ENCODE measurements at places on chromosomes 16 and 17. TPM values are rescaled to one million over a fixed set of nuclear protein-coding genes. Genes with fewer than 3 reads are reported as not detected.

GRCh38 chr17:80779961-80780380 is 211.7 kb upstream of the CHMP6 start:
- H3K36me3 ChIP-seq: peaks cover 7% of the 10 kb centered on the region
- H3K4me1 ChIP-seq: peaks cover 2% of the 10 kb centered on the region
- DNase-seq: no peak
- H3K4me3 ChIP-seq: no peak overlapping the region

DNA sequence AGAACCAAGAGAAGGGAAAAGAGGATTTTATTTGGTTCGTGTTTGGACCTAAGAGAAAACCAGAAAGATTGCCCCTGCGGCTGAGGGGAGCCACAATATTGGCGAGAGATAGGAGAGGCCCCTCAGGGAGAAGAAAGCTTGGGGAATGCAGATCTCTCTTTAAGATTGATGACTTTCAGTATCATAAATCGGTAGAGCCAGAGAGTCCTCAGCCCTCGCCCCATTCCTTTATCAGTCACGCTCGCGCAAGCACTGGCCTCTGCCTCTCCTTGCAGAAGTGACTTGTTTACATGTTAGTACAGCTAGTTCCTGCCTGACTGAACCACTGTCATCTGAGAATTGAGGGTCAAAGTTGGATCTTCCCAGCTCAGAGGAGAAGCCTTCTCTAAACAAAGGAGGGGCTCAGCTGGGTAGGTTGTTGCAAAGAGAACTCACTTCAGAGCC is 21.5 kb upstream of the KRT19 start:
- H3K27me3 ChIP-seq: no peaks in the 10 kb centered on the region
- H3K36me3 ChIP-seq: peaks cover 13% of the 10 kb centered on the region
- DNase-seq: no peak
- H3K27ac ChIP-seq: no peak overlapping the region
- no peaks in the 10 kb centered on the region for H3K4me1 ChIP-seq

GRCh38 chr16:82628088-82628423 is 1.3 kb downstream of the CDH13 start:
- no peaks in the 10 kb centered on the region for H3K36me3 ChIP-seq
- H3K27me3 ChIP-seq: peaks cover 24% of the 10 kb centered on the region
- no peak overlapping the region for H3K27ac ChIP-seq
- H3K4me3 ChIP-seq: peak overlapping the region; percentile 53
- no peak for DNase-seq

DNA sequence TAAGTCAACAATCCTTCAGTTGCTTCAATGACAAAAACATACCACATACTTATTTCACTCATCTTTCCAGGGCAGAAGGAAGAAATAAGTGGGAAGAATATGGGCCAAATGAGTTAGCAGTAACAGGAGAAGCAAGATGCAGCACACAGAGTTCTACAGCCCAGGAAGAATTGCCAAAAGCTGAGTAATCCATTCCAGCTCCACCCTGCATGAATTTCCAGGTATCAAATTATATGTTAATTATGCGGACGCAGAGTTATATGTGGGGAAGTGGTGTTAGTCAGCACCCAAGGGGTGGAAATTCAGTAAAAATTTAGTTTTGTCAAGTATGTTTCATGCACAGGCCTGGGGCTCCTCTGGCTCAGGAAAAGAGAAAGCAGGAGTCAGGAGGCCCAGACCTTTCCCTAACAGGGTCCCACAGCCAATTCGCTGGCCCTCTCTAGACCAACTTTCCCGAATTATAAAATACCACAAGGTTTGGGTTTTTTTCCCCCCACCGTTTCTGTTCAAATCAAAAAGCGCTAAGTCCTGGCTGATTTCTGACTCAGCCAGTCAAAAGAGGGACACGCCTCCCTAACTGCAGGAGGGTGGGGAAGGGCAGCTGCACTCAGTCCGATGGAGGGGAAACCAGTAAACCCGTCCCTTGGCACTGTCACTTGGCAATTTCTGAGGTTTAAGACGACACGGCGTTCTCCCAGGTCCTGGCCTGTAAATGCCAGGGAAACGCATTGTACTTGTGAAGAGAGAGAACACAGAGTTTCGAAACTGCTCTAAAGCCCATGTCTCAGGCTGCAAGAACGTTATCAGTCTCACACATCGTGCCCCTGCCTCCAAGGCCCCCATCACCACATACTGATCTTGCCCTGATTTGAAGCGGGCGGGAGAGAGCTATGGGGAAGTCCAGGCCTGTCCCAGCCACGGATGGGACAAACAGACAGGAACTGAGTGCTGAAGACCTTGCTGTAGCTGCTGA is 58.1 kb downstream of the ZFHX3 start:
- no peak overlapping the region for H3K4me3 ChIP-seq
- no peaks in the 10 kb centered on the region for H3K36me3 ChIP-seq
- H3K27ac ChIP-seq: no peak overlapping the region
- no peaks in the 10 kb centered on the region for H3K27me3 ChIP-seq
- peaks cover 6% of the 10 kb centered on the region for H3K4me1 ChIP-seq

Gene C17orf100
- 0.70 TPM for total RNA-seq

Gene ABCC6
- 1.1 TPM for total RNA-seq

Gene TBC1D3I
- total RNA-seq: 0.35 TPM

Gene MLKL
- total RNA-seq: 0.42 TPM

Gene ZG16
- total RNA-seq: not detected

DNA sequence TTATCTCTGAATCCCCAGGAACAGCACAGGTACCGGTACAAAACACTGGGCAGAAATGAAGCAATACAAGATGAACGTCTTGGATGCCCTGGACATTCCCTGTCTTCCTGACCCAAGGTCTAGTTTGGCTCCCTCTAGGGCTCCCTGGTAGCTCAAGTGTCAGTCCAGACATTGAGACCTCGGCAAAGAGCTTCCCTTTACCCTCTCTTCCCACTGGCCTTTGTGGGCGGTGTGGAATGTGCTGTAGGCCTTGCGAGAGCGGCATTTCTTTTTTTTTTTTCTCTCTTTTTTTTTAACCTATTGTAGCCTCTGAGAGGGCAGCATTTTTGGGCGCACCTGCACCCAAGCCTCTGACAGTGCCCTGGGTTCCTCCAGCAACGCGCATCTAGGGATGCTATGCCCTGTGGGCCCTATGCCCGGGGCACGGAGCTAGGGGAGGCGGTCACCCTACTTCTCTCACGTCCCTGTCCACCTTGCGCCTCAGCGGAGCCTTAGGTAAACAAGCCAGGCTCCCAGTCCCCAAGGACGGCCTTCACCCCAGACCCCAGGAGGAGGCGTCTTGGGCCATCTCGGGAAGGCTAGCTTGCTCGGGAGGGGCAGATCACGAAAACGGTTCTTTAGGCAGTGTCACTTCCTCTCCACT is 1.2 kb upstream of the NFATC3 start:
- H3K36me3 ChIP-seq: peaks cover 2% of the 10 kb centered on the region
- no peak for DNase-seq
- H3K27ac ChIP-seq: no peak overlapping the region
- no peaks in the 10 kb centered on the region for H3K4me1 ChIP-seq
- H3K4me3 ChIP-seq: peak overlapping the region; percentile 100

DNA sequence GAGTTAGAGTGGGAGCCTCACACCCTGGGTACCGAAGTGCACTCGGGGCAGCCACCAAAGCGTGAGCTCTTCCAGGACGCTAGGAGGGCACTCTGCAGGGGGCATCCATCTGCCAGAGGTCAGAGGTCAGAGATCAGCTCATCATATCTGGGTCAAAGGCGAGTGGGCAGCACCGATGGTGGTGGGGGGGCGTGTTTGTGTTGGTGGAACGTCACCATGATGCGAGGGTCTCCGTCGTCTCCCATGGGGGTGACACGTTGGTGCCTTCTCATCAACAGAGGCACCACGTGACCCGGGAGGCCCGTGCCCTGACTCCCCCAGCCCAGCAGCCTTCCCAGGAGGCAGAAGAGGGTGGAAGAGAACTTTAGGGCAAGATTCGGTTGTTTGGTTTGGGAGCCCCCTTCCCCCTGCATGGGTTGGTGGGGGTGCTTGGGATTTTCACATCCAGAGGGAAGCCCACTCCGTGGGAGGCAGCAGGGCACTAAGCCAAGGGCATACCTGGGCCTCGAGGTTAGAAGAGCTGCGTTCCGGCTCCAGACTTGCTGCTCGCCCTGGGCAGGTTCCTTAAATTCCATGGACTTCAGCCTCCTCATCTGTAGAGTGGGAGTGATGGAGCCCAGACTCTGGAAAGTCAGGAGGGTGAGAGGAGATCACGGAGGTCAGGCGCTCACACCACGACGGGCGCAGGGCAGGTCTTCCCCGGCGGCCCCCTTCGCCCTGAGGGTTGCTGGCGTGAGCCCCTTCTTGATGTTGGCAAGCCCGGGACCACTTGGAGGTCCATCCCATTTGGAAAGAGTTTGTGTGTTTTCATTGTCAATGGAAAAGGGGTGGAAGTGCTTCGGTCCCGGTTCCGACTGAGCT is 14.0 kb downstream of the CRISPLD2 start:
- H3K36me3 ChIP-seq: no peaks in the 10 kb centered on the region
- no peak overlapping the region for H3K27ac ChIP-seq

Gene VASN
- 10.8 TPM for total RNA-seq

DNA sequence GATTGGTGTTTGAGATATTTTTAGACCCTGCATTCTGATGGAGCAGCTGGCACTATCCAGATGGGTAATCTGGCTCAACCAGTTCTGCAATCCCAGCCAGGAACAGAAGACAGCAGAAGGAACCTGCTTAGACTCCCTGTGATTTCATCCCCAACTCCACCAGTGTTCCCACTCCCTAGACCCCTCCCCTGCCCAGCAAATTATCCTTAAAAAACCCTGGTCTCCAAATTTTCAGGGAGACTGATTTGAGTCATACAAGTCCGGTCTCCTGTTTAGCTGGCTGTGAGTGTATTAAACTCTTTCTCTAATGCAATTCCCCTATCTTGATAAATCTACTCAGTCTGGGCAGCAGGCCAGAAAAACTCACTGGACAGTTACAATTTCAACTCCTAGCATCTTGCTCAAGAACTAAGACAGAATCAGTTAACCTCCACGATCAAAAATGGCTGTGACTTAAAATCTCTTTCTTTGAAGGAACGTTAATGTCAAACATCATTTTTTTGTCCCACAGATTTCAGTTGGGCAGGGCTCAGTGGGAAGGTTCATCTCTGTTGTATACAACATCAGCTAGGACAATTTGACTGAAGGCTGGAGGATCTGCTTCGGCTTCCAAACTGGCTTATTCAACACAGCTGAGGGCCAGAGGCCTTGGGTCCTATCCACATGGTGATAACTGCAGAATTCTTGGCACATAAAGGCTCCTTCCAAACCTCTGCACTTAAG is 4.9 kb upstream of the RBL2 start:
- H3K4me1 ChIP-seq: no peaks in the 10 kb centered on the region
- no peak for DNase-seq
- H3K36me3 ChIP-seq: peaks cover 7% of the 10 kb centered on the region
- no peak overlapping the region for H3K4me3 ChIP-seq

Gene EFCAB3
- total RNA-seq: not detected

Gene DOC2B
- 1.9 TPM for total RNA-seq

- H3K27me3 ChIP-seq: no peaks in the 10 kb centered on the region
- H3K4me3 ChIP-seq: no peak overlapping the region
- H3K36me3 ChIP-seq: peaks cover under 1% of the 10 kb centered on the region
- no peak overlapping the region for H3K27ac ChIP-seq
- no peak for DNase-seq
Observed at GRCh38 chr16:10554569-10554968, 25.8 kb downstream of the EMP2 start.

All from H9 (cell line).